ENCODE measurements at places on chromosomes 4 and X.
A peak's percentile ranks its signal among the peaks of the same experiment; 100 is the strongest.

- DNase-seq: peak; percentile 34
Measured at GRCh38 chr4:8688041-8688907, 95.7 kb downstream of the CPZ start.

DNA sequence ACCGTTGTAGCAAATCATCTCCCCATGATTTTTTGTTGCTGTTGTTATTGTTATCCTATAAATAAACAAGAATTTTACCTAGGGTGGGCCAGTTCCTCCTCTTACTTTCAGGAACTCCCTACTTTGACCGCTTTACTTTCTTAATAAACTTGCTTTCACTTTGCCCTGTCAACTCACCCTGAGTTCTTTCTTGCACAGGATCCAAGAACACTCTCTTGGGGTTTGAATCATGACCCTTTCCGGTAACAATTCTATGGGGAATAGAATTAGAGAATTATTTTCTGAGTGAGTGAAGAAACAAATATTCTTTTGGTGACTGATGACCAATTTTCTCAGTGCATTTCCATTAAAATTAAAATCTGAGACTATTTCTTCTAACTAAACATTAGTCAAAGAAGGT, 584.0 kb upstream of the TENM3 start:
- no peak for DNase-seq

GRCh38 chr4:74230902-74231499, 73.1 kb downstream of the MTHFD2L start:
- DNase-seq: peak; percentile 27

- DNase-seq: no peak
Measured at GRCh38 chr4:16150716-16151115, 66.9 kb upstream of the PROM1 start.

DNA sequence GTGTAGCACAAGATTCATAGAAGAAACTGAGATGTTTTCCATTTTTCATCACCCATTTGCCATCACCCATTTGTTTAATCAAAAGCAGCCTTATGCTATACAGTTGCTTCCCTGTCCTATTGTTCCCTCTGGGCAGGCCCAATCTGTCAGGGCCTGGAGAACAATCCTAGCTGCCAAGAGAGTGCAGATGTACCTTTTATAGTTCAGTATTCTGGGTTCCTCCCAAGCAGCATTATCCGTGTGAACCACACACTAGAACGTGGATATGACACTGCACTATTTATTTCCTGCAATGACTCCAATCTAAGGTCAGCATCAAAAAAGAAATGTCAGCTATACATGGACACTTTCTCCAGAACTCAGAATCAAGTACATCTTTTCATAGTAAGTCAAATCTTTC, 269.0 kb downstream of the ADGRA3 start:
- DNase-seq: no peak

DNA sequence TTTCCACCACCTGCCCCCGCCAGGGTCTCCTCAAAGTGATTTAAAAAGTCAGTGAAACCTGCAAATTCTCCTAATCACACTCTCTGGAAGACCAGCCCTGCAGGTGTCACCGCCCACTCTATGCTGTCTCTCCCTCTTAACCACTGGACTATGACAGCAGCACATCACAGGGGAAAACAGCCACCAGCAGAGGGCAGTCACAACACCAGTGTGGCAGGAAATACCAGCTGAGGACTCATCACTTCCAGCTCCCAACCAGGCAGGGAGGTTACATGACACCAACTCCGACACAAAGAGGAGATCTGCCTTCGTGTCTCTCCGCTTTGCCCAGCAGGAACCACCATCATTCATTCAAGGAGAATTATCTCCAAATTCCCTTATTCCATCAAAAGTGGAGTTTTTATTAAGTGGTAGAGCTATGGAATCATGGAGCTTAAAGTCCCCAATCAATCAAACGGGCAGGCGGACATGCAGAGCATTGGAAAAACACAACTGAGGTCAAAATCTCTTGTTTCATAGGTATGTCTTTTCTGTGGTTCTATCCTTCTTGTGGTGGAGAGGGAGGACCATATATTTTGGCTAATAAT, 91.3 kb downstream of the NSUN7 start:
- DNase-seq: peak; percentile 91

DNA sequence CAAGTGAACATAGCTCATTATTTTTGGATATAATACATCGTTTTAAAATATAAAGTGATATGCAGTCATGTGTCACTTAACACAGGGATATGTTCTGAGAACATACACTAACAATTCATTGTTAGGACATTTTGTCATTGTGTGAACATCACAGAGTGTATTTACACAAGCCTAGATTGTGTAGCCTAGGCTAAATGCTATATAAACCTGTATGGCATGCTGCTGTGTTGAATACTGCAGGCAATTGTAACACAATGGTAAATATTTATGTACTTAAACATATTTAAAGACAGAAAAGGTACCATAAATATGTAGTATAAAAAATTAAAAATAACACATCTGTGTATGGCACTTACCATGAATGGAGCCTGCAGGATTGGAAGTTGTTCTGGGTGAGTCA, 44.9 kb upstream of the GPRIN3 start:
- DNase-seq: no peak

GRCh38 chr4:1990676-1991075, 18.1 kb downstream of the NELFA start:
- DNase-seq: no peak

DNA sequence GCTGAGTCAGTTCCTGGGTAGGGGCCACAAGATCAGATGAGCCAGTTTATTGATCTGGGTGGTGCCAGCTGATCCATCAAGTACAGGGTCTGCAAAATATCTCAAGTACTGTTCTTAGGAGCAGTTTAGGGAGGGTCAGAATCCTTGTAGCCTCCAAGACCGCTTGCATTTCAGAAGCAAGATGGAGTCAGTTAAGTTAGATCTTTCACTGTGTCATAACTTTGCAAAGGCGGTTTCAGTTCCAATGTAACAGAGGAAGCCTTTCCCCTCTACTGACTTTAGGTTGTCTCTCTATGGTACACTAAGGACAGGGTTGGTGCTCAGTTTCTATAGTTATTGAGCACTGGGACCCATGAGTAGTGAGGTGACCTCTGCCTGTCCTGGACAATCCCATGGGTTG, 127.3 kb upstream of the WDR1 start:
- DNase-seq: no peak

DNA sequence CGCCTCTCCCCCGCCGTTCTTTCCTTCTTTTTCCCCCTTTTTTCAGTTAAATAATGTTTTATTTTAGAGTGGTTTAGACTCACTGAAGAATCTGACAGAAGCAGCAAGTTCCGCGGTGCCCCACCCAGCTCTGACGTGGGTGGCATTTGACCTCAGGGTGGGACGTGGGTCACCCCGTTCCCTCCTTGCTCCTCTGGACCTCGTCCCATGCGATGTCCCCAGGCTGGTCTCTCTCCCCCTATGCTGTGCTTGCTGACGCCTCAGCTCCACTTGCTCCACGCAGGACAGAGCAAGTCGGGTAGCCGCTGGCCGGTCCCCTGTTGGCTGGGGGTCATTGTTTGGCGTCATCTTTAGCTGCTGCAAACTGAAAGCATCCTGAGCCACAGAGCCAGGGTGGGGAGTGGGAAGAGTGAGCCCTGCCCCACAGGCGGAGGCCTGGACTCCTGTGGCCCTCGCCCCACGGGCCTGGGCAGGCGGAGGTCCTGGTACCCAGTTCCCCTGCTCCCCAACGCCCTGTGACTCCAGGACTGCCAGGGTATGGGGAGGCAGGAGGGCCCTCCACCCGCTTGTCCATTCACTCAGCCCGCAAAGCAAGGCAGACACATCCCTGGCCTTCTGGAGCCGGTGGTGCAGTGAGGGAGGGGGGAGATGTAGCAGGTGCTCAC, 30.8 kb downstream of the TRMT44 start:
- no peak for DNase-seq

GRCh38 chr4:167606551-167606950, 372.3 kb upstream of the SPOCK3 start:
- no peak for DNase-seq

DNA sequence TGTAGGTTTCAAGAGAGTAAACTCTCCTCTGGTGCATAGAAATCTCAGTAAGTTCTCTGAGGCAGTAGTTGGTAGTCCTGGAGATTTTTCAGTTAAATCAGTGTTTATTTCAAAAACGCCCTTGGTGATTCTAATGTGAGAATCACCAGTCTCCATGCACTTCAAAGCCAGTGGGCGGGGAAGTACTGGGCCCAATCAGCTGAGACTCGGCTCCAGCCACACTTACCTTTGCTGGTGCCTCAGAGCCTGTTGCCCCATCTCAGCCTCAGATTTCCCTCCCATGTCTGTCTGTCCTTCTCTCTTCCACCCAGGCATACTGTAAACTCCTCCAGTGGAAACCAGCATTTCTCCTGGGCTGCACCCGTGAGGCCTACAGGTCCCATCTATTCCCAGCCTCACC, 7.4 kb upstream of the MGST2 start:
- DNase-seq: peak; percentile 20

DNA sequence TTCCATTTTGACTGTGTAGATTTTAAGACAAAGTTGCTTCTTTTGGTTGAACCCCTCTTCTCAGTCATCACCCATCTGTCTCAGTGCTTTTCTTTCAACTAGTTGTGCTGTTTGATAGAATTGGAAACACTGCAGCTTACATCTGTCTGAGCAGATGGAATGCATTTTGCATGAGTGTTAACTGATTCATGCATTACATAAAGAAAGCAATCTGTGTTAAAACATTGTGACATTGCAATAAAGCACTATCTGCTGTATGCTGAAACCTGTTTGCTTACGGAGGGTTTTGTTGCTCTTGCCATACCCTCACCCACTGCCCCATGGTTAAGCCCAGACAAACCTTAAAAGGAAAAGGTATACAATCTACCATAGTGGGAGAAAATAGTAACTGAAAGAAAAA, 47.4 kb downstream of the NRK start:
- DNase-seq: no peak

DNA sequence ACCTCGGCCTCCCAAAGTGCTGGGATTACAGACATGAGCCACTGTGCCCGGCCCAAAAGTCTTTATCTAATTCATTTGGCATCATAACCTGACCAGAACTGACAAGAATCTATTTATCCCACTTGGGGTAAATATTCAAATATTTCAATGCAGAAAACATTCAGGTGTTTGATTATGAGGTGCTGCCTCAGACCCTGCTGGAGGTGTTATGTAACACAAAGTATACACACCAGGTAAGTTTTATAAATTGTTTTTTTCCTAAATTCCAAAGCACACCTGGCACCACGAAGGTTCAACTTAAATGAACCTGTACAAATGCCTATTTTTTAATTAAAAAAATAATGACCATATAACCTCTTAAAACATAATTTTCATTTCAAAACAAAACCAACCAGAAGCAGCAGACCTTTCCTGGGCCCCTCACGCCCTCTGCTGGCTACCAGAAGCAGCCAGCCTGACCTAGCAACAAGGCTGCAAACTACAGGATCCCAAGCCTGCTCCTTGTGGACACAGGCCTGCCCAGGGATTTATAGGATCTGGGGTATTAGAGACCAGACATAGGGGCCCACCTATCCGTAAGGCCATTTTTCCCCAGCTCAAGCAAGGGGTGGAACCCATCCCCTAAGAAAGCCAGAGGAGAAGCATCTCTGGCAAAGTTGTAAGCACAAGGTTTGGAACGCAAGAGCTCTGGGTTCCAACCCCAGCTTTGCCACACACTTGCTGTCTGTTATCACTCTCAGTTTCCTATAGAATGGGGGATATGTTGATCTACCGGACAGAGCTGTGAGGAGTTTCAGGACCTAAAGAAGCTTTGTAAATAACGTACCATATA, 11.7 kb downstream of the OTUD5 start:
- peak; percentile 63 for DNase-seq

DNA sequence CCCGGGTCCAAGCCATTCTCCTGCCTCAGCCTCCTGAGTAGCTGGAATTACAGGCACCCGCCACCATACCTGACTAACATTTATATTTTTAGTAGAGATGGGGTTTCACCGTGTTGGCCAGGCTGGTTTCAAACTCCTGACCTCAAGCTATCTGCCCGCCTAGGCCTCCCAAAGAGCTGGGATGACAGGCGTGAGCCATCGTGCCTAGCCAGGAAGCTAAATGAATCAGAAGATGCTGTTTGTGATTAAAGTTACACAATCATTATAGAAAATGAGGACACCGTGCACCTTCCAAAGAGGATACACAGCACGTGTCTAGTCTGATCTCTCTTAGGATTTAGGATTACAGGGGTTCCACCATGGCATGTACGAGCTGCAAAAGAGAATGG, 99.6 kb downstream of the DHRSX start:
- DNase-seq: no peak

GRCh38 chrX:22135171-22135711, 103.1 kb downstream of the PHEX start:
- DNase-seq: no peak

GRCh38 chr4:86019362-86019761, 340.5 kb downstream of the MAPK10 start:
- no peak for DNase-seq

- DNase-seq: no peak
Measured at GRCh38 chr4:150720973-150721518, 139.1 kb downstream of the MAB21L2 start.

DNA sequence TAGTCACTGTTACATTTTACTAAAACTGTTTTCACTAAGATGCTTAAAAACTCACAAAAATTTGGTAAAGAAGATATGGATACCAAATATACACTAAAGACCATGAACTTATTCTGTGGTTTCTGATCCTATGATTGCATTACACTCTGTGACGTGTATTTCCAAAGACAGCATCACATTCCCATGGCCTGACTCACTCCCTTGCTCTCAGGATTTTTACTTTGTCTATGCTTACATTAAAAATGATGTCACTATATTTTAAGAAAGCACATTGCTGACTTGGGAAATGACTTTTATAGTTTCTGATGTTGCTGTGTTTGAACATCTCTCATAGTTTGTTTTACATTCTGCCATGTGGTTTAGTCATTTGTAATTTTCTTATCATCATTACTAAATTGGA, 327.9 kb upstream of the MAGEB18 start:
- DNase-seq: no peak

DNA sequence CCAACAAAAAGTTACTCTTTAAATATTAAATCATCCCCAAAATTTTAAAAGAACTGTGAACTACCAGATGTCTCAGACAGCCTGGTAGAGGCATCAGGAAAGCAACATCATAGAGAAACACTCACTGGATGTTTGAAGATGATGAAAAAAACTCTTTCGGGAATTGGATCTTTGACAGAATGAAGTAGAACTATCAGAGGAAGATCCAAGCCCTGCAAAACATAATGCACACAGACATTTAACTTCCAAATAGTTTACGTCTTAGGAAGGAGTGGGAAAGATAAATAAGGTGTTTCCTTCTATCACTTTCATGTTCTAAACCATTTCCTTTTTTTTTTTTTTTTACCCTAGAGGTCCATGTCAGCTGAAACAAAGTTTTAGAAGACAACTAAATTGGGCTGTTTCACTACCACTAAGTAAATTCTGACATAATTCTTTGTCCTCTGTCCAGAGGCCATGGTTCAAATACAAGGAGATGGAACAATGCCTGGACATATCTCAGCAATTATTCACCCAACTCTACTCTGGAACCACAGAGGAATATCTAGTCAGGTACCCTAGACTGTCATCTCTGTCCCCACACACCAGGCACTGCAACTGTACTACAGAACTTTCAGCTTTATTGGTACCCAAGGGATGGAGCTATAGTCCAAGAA, 217.7 kb upstream of the INTU start:
- no peak for DNase-seq

GRCh38 chrX:67353651-67354370, 190.0 kb upstream of the AR start:
- no peak for DNase-seq

GRCh38 chr4:187666697-187667494, 328.7 kb upstream of the ZFP42 start:
- no peak for DNase-seq

Measured in activated T-cell treated with anti-CD3 and anti-CD28 coated beads, Interleukin-2, amount 50 U/mL, for 48 hours (primary cell).